ENCODE measurements at places on chromosomes 1 and 21.

DNA sequence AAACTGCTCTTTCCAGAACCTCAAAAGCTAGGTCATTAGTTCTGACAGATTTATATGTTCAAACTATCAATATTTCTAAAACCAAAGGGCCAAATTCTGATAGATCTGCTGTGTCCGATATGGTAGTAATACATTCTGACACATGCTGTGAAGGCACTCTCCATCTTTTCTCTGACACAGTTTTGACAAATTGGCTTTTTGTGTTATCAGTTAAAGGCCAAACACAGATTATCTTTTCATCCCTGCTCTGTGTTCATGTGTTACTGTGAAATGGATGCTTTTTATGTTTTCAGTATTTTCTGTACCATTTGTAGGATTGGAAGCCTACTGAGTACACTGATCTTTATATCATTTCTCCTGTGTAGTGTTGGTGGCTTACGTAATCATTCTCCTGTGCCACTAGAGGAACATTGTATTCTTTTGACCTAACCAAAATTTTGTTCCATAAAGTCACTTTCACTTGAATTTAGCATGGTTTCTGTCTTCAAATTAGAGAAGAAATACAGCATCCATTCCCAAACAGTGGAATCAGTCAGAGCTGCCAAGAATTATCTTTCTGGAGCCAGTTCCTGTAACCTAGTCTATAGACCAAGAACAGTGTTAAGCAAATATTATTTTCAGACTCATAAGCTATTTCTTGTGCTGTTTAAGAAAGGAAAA, 137.2 kb downstream of the ADGRL2 start:
- no peak for DNase-seq

- no peak for DNase-seq
Observed at GRCh38 chr1:98280049-98280448, 359.2 kb upstream of the DPYD start.

GRCh38 chr1:67316180-67316902, 8.7 kb downstream of the IL12RB2 start:
- no peak for DNase-seq

DNA sequence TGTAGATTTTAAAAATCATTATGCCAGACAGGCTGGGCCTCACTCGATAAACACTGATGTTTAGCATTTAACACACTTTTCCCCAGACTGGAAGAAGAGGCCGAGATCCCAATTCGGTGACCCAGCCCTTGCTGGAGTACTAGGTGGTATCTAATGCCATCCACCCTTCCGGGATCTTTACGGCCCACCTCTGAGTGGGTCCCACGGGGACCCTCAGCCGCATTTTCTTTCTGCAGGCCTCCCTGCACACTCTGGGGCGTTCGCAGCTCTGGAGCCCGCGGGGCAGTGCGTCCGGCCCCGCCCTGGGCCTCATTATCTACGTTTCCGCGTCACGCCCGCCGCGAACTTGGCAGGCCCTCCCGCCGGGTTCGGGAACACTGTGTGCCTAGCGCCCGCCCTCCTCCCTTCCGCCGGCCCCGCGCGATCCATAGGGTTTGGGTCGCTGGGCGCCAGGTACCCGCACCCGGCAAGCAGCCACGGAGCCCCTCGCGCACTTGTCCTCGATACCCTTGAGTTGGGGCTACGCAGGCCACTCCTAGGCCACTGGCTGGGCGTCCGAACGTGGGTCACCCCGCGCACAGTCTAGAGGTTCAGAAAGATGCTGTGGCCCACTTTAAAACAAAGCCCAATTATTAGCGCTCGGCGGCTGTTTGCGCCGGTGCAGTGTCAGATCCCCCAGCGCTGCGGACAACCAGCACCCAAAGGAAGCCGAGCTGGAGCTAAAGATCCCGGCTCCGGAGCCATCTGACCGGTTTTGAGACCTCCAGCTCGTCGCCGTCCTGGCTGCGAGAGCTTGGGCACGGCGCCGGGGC, 950 bp upstream of the EVA1C start:
- DNase-seq = peak; percentile 62

DNA sequence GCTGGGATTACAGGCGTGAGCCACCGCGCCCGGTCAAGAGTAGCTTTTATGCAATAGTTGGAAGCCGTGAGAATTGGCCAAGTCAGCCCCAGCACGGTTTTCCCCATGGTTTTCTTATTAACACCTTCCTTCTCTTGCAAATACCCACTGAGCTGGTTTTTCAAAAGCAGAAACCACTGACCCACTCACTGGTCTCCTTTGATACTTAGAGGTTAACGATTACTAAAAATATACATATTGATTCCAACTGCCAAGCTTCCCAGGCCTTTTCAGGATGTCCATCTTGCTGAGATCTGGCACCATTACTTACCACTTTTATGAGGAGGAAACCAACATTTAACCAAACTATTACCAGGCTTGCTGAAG, 25.9 kb upstream of the TARDBP start:
- no peak for DNase-seq
